Fibroblast of skin of back (primary cell): ENCODE measurements at places on chromosomes 3 and 15.

DNA sequence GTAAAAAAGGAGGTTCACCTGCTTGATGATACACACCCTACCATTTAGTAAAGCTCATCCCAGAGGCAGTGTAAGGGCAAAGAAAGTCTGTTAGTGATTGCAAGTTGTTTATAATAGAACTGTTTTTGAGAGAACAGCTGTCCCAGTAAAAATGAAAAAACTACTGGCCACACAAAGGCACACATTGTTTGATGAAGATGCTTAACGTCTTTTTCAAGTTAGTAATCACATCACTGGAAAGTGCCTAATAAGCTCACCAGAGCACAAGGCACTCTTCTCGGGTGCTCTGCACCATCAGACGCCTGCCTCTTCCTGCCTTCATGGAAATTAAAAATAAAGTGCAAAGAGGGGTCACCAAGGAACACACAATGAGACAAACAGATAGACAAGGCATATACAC is 186.9 kb downstream of the PDZRN3 start:
- DNase-seq, result no peak

DNA sequence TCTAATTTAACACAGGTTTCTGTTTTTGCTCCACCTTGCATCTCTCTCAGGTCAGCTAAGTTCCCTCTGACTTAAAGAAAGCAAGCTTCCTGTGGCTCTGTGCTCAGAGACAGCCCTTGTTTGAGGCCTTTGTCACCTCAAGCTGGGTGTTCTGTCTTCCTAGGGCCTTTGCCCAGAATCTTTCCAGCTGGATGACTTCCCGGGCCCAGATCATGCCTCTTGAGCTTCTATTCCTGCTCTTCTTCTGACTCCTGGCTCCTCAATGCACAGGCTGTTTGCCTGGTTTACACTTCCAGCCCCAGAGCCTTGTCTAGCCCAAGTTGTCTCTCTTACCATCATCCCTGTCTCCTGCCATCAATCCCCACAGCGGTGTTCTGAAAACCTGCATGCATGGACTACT is 300.6 kb downstream of the VPS13C start:
- no peak for DNase-seq

- DNase-seq, result peak; percentile 35
Measured at GRCh38 chr3:25515171-25515570, 87.1 kb downstream of the RARB start.

GRCh38 chr3:190117981-190118380 is 2.7 kb downstream of the P3H2 start:
- no peak for DNase-seq

- DNase-seq, result no peak
Measured at GRCh38 chr3:143187111-143187510, 67.5 kb downstream of the CHST2 start.

DNA sequence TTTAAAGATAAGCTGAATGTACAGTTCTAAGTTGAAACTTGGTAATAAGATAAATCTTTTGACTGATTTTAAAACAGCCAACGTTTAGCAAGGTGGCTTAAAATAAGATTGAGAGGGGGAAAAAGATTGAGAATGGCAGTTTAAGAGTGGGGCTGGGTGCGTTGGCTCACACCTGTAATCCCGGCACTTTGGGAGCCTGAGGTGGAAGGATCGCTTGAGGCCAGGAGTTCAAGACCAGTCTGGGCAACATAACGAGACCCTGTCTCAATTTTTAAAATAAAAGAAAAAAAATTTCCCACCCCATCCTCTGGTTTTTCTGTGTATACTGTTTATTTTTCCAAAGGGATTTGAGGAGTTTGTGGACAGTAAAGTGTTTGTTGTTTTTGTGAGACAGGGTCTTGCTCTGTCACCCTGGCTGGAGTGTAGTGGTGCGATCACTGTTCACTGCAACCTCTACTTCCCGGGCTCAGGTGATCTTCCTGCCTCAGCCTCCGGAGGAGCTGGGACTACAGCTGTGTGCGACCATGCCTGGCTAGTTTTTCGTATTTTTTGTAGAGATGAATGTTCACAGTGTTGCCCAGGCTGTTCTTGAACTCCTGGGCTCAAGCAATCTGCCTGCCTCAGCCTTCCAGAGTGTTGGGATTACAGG is 3.0 kb downstream of the MAPK6 start:
- DNase-seq, result no peak

- DNase-seq, result no peak
Measured at GRCh38 chr3:128863560-128863959, 15.9 kb upstream of the ACAD9 start.

GRCh38 chr3:43307226-43307625 is 20.9 kb downstream of the SNRK start:
- no peak for DNase-seq

DNA sequence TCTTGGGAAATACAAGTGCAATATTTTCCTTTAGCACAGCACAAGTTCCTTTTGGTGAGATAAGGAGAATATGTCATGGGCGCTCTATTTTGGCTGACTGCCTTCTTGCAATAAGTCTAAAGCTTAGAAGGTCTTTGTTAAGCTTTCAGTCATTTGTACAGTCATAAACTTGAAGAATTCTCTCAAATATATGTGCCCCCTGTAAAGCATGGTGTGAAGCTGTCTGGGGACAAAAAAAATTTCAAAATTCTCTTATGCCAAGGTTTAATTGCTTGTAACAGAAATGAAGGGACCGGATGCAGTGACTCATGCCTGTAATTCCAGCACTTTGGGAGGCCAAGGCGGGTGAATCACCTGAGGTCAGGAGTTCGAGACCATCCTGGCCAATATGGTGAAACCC is 21.7 kb upstream of the ARID3B start:
- DNase-seq, result peak; percentile 42

DNA sequence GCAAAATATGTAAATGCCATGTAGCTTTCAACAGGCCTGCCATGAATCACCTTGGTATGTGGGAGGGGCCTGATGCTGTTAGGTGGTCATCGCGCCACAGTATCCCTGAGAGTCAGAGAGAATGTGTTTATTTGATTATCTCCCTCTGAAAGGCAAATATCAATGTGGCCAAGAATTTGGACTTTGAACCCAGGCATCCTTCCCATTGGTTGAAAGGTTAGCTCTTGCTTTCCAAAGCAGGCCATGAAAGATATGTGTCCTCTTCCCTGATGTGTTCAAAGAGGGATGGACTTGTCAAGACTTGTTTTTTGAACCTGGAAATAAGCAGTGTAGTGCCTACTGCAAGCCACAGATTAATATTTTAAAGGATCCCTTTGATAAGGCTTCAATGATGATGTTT is 36.7 kb downstream of the SRP14 start:
- peak; percentile 35 for DNase-seq

- DNase-seq, result no peak
Measured at GRCh38 chr3:139418144-139418543, 28.7 kb upstream of the COPB2 start.

DNA sequence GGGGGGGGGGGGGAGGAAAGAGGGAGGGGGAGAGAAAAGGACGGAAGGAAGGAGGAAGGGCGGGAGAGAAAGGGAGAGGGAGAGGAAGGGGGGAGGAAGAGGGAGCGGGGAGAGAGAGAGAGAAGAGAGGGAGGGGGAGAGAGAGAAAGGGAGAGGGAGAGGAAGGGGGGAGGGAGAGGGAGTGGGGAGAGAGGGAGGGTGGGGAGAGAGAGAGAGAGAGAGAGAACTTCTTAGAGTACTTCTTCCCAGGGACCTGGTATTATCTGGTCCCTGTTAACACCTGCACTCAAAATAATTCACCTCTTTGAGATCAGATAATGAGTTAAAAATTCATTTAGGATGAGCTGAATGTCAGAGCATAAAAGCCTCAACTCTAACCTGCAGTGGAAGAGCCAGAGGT is 1.1 kb downstream of the SEC13 start:
- peak; percentile 41 for DNase-seq

DNA sequence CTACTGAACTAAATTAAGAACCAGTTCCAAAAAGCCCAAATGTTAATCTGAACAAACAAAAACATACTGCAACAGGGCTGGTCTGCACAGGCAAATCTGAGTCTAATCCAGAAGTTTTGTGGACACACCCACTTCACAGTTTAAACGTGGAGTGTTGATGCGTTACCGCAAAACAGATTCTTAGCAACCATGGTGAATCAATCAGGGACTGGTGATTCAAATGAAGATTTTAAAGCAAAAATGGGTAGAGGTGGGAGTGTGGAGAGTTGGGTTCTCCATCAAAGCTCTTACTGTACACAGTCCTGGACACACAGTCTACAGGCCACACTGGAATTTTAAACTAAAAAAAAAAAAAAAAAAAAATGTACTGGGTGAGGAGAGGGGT is 5.2 kb downstream of the ANXA2 start:
- peak; percentile 83 for DNase-seq

GRCh38 chr3:42214064-42214463 is 51.9 kb downstream of the CCK start:
- DNase-seq, result no peak

- DNase-seq, result no peak
Measured at GRCh38 chr3:59334585-59334984, 284.8 kb upstream of the CFAP20DC start.

GRCh38 chr15:99453637-99454030 is 112.2 kb upstream of the MEF2A start:
- DNase-seq, result no peak

DNA sequence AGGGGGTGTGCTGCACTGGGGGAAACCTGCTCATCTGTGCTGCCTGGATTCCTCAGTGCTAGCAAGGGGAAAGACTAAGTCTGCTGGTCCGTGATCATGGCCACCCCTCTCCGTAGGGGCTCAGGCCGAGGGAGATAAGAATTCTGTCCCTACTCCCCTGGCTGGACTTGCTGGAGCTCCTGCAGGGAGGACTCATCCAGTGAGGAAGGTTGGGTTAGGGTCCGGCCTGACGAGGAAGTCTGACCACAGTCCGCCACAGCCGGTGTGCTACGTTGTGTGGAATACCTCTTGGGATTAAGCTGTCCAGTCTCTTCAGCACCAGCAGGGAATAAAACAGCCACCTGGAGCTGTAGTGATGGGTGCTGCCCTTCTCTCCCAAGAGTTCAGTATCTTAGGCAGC is 1309.1 kb upstream of the CADM2 start:
- no peak for DNase-seq

GRCh38 chr3:116306149-116306548 is 139.1 kb downstream of the LSAMP start:
- DNase-seq, result no peak

- peak; percentile 86 for DNase-seq
Measured at GRCh38 chr15:65414841-65415621, 7.7 kb downstream of the IGDCC4 start.

GRCh38 chr3:61530355-61530754 is 31.0 kb upstream of the PTPRG start:
- DNase-seq, result peak; percentile 25

- DNase-seq, result no peak
Measured at GRCh38 chr3:1561427-1561826, 468.6 kb downstream of the CNTN6 start.
